ENCODE measurements at places on chromosomes 3 and 15.

DNA sequence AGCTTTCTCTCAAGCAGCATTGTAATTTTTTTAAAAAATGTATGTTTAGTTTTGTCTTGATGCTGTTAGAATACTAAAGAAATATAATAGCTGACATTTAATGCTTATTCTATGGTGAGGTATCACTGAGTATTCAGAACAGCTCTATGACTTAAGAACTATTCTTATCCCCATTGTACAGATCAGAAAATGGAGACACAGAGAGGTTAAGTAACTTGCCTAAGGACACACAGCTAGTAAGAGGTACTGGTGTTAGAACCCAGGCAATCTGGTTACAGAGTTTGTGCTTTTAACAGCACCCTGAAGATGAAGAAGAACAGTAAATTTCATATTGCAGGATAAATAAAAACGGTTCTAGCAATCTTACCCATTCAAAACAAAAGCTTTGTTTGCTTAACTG lies 15.5 kb downstream of the PLA2G4D start:
- DNase-seq = no peak

GRCh38 chr3:46936733-46937250 lies 39.8 kb downstream of the CCDC12 start:
- no peak for DNase-seq

DNA sequence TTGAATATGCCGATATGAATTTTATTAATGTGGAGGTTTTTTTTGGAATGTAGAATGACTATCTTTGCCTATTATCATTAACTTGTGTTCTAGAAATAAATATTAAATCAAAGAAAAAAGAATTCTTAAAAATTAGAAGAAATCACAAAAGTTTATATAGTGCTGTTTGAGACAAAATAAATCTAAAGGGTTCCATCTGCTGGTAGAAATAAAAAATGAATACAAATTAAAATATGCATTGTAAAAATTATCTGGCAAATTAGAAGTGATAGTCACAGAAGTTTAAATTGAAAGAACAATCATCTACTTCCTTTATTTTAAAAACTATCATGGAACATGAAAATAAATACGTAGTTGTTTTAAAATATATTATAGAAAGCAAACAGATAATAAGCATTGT lies 22.7 kb upstream of the ZBTB20 start:
- no peak for DNase-seq

DNA sequence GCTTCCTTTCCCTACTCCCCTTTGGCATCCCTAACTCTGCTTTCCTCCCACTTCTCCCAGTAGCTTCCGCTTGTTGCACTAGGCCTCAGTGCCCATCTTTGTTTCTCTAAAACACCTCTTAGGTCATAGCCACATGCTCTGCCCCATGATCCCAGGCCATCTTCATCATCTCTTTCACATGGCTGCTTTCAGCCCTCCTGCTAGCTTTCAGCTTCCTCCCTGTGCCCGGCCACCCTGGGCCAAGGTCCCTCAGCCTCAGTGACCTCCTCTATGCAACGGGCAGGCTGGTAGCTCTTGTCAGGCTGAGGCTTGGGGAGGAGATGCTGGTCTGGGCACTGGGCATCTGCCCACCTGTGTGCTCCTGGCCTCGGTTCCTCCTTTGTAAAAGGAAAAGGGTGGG lies 2.3 kb downstream of the PLEKHO2 start:
- DNase-seq = no peak

- DNase-seq = no peak
Measured at GRCh38 chr3:31184261-31185061, 290.0 kb upstream of the GADL1 start.

DNA sequence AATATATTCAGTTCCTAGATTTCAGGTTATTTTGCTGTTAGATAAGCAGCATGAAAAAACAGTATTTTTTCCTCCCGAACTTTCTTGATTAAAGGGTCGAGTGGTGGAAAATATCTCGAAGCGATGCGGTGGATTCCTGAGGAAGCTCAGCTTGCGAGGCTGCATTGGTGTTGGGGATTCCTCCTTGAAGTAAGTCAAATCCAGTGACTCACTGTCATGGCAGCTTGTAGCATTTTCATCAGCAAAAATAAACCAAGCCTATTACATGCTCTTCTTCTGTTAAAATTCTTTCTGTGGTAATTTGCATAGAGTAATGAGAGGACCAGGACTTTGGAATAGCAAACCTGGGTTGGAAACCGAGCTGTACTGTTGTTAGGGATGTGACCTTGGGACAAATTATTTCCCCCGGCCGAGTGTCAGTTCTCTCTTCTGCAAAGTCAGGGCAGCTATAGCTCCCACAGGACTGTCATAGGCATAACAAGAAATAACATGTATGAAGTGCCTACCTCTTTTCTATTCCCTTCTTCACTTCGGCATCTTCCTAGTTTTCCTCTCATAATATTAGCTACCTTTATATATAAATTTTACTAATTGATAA lies 75.6 kb downstream of the UBP1 start:
- DNase-seq = no peak

GRCh38 chr3:113272385-113272779 lies 61.0 kb downstream of the BOC start:
- DNase-seq = no peak

DNA sequence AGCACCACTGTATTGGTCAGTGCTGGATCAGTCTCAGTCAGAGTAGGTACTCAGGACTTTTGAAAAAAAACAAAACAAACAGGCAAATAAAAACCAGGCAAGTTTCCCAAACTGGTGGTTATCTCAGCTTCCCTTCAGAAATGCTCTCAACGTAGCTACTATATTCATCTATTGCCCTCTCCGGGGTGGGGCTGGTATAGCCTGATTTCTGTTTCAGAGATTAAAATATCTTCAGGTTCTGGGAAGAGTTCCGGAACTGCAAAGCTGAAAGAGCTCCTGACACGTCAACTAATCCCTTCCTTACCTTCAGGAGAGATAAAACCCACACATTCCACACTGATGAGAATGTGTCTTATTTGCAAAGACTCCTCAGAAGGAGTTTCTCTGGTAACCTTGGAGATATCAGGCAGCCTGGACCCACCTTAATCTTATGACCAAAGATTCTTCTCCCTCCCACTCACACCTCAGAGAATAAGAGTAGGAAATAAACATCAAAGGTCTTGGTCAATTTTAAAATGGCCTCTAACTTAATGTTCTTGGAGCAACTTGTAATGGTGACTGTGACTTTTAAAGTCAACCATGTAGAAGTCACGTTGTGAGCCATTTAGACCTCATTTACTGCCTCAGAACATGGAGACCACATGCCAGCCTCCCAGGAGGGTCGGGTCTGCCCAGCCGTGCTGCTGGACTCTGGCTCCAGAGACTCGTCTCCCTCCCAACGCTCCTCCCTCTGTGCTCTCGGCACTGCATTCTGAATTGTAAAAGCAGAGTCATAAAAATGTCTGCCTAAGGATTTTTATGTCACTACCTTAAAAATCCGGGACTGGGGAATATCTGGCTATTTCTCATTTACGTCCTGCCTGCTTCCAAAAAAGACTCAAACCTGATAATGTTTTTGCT lies 53.8 kb downstream of the CDCP1 start:
- no peak for DNase-seq

DNA sequence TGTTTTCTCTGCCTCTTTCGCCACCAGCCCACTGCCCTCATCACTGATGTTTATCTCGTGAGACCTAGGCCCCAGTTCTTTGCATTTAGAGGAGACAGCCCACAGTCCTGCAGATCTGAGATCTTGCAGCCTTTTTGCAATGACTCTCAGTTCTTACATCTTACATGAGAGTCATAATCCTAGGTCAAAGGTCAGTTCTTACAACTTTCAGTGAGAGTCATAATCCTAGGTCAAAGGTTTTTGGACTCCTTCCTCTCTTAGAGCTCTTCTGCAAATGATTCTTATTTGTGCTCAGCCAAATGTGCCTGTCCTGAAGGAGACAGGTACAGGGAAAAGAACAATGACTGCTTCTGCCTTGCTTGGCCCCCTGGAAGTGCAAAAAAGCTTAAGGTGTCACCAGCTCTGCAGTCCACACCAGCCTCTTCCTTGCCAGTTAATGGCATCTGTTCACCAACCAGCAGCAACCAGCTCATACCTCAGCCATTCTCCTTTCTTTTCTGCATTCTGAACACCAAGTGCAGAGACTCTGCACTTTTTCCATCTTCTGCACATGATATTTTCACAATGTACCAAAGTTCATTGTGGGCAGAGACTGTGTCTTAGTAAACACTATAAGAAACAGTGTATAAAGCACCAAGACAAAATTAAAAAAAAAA lies 67.1 kb downstream of the ABHD5 start:
- no peak for DNase-seq

DNA sequence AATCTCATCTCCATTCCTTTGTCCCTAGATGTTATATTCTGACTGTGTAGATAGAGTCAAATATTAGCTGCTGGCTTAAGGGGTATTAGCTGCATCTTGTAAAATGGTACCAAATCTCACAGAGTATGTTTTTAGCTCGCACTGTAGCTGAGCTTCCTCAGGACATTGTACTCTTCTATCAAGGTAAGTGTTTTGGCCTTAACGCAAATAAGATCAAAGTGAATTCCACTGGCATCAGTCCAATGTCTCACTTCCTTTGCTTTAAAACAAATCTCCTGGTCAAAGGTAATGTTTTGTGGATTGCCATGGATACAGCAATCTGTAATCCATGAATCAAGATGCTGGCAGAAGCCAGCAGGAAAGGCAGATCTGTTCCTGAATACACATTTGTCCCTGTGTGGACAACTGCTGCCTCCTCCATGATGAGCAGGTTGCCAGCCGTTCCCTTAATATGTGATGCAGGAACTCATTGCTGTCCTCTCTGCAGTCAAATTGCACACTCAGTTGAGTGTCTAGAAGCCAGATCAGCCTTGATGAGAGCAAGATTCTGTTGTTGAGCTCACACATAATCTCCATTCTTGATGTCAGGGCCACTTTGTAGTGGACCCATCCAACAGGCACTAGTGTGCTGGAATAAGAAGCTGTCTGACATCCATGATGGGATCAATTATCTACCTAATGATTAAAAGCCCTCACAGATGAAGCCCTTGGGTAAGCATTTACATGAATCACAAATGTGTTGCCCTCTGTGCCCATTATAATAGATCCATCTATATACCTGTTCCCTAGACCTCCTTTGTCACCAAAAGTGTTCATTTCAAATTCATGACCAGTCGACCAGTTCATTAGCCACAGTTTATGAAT lies 96.6 kb upstream of the AGTR1 start:
- DNase-seq = no peak

DNA sequence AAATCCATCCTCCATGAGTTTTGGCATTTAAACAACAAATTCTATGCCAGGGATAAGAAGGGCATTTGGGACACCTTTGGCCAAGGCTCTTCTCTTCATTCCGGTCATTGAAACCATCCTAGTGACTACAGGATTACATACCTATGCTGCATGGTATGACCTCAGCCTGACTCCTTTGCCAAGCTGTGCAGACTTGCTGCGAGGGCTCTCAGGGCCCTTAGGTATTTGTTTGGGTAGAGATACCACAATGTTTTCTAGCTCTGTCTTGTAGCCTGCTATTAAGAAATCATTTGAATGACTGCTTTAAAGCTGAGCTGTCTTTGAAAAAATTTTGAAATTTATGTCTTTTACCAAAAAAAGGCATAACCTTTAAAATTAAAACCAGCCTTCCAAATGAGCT lies 749.8 kb upstream of the SGO1 start:
- no peak for DNase-seq

DNA sequence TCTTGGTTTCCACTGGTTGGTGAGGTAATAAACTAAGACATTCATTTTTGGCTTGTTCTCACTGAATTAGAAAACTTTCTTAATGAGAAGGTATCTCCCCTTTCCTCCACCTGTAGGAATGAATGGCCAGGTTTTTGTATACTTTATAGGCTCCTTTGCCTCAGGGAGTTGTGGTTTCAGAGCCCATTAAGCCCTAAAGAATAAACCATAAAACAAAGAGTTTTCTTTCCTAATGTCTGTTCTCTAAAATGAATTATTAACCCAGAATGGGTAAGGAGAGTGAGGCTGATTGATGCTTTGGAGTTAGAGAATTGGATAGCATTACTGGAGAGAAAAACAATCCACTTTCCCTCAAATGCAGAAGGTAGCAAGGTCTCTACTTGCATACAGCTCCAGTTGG lies 67.6 kb downstream of the TIGIT start:
- no peak for DNase-seq

DNA sequence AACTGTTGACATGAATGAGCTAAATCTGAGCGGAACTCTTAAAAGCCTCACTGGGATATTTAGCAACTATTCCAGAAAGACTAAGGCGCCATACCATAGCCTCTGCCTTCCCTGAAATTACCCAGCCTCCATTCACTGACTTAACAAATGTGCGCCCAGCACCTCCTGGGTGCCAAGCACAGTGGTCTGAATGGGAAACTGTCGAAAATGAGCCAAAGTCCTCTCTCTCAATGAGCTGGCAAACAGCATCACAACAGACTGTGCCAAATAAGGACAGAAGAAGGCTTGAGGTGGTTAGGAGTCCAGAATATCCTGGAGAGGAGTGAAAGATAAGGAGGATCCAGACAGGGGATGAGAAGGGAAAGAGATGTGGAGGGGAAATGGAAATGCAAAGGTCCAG lies 332.4 kb downstream of the MAGI1 start:
- DNase-seq = no peak

GRCh38 chr15:98384328-98385029 lies 263.9 kb upstream of the IGF1R start:
- DNase-seq = no peak

DNA sequence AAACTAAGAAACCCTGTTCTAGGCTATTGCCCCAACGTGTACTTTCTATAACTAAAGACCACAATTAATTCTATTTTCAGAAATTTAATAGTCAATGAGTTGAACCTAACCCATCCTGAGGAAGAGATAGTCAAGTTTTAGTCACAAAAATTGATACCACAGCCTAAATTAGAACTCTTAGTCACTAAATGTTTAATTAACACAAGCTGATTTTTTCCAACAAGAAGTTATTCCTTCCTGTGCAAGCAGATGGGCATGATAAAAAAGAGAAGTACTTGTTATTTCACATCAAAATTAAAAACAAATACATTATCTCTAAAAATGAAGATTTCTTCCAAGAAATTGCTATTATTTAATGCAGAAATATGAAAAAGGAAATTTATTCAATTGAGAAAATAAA lies 38.4 kb upstream of the TERB2 start:
- no peak for DNase-seq

- no peak for DNase-seq
Measured at GRCh38 chr3:15794303-15794771, 3.4 kb downstream of the ANKRD28 start.

All from vagina (tissue), 2 donors.